ENCODE measurements at places on chromosomes 7 and 10. TPM values are rescaled to one million over a fixed set of nuclear protein-coding genes. Genes with fewer than 3 reads are reported as not detected.

DNA sequence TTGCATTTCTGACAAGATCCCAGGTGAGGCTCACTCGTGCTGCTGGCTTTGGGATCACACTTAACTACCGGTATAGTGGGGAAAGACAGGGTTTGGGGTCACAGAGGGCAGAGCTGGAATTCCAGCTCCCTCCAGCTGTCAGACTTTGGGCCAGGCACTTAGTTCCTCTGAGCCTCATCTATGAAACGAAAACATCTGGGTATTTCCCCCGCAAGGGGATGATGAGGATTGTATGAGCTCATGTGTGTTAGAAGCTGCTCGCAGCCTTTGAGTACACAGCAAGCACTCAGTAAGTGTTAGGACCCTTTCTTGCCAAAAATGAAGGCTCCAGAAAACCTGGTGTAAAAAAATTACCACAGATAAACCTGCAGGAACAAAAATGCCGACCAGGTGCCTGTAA, 66.1 kb downstream of the PRPF18 start:
- DNase-seq: no peak

DNA sequence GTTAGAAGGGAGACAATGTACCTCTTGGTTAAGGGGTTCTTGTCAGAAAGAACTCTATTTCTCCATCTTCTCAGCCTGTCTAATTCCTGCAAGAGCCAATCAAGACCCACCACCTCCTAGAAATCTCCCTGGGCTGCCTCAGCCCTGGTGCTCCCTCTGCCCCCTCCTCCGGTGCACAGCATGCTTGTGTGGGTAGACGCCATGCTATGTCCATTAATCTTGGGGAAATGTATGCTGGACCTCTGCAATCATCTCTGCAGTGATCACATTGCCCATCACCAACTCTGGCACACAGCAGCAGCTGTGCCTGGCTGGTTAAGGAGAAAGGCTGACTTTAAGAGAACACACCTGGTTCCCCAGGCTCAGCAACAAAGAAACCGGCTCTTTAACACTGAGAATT, 37.3 kb downstream of the SH3PXD2A start:
- no peak for DNase-seq

GRCh38 chr7:107924841-107925504, 34.0 kb downstream of the DLD start:
- DNase-seq: no peak

Gene UNC5B
- total RNA-seq: 42.4 TPM

- DNase-seq: no peak
Observed at GRCh38 chr7:129780974-129781927, 169.7 kb downstream of the NRF1 start.

DNA sequence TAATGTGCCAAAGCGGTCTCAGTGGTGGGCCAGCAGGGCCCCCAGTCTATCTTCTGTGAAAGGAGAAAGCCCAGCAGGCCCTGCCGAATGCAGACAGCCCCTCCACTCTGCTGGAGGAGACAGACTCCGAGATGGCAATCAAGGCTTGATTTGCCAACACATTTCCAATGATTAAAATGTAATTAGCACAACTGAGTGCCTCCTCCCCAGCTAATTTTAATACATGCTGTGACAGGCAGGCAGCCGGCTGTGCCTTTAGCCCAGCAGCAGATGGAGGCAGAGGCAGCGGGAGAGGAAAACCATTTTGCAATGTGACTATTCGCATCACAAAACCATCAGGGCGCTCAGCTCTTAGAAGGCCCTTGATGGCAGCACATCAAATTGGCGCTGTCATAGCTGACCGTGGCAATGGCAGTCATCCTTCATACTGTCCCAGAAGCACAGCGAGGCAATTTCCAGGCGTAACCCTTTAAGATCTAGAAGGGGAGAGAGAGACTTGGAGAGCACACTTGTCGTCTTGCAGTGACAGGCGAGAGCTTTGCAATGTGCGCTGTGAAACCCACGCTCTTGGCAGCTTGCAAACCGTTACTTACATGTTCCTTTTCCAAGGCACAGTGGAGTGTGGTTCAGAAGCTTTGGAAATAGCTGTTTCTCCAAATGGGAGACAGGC, 714.8 kb upstream of the GALNT17 start:
- DNase-seq: no peak

Gene TYW1B
- total RNA-seq: not detected

DNA sequence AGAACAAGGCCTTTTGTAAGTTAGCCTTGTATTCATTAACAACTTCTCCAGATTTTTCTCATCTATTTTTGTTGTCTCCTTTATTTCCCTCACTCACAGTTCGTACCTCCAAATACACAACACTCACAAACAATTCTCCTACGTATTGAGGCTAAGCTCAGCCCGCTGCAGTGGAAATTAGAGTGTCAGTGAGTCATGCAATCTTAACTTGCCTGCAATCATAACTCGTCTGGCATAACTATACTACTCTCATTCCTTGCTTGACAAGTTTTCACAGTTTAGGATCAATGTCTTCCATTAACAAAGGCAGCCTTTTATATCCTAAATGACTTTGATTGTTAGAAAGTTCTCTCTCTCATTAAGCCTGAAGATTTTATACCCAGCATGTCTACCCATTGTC, 23.8 kb downstream of the TMEM196 start:
- no peak for DNase-seq

GRCh38 chr7:45891462-45892402, 3.4 kb downstream of the IGFBP1 start:
- DNase-seq: no peak

DNA sequence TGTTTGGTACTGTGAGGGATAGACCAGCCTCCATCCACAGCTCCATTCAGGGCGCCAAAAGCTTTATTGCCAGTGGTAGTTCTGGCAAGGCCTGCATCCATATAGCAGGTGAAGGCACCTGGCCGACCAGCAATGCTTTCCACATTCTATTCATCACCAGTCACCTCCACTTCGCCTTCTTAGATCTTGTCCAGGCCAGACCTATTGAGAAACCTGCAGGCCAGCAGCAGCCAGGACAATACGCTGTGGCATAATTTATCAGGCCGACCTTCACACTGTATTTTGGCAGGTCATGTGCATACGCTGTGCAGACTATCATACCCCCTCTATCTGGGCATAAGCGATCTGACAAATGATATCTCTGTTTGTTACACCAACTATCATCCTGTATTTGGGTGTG, 15.2 kb upstream of the KNDC1 start:
- no peak for DNase-seq

Gene SUN3
- total RNA-seq: not detected

GRCh38 chr10:132306864-132307751, 642 bp downstream of the STK32C start:
- DNase-seq: peak; percentile 70

DNA sequence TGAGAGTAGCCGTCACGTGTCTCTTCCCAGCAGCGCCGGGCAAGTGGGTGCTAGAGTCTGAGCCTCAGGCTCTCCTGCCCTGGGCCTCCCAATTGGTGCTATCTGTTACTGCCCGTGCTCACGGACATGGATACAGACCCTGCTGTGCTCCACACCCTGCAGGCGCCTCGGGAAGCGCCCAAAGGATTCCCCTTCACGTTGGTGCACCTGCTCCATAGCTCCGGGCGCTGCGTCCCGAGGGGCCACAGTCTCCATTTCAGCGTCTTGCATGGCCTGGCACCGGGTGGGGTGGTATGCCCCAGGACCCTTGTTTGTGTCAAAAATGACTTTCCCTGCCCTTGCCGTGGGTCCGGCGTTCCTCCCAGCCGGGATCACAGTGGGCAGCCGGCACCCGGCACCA, 13.8 kb upstream of the ZNF212 start:
- no peak for DNase-seq
